Ovary (tissue), 10 donors: ENCODE measurements at places on chromosomes 7 and 10. TPM values are rescaled to one million over a fixed set of nuclear protein-coding genes. Genes with fewer than 3 reads are reported as not detected.

- peaks cover 5% of the 10 kb centered on the region for H3K4me1 ChIP-seq
- no peaks in the 10 kb centered on the region for H3K36me3 ChIP-seq
- no peak overlapping the region for H3K4me3 ChIP-seq
- H3K27ac ChIP-seq = no peak overlapping the region
- DNase-seq = no peak
- H3K27me3 ChIP-seq = no peaks in the 10 kb centered on the region
Measured at GRCh38 chr7:92699560-92699959, 109.4 kb upstream of the FAM133B start.

DNA sequence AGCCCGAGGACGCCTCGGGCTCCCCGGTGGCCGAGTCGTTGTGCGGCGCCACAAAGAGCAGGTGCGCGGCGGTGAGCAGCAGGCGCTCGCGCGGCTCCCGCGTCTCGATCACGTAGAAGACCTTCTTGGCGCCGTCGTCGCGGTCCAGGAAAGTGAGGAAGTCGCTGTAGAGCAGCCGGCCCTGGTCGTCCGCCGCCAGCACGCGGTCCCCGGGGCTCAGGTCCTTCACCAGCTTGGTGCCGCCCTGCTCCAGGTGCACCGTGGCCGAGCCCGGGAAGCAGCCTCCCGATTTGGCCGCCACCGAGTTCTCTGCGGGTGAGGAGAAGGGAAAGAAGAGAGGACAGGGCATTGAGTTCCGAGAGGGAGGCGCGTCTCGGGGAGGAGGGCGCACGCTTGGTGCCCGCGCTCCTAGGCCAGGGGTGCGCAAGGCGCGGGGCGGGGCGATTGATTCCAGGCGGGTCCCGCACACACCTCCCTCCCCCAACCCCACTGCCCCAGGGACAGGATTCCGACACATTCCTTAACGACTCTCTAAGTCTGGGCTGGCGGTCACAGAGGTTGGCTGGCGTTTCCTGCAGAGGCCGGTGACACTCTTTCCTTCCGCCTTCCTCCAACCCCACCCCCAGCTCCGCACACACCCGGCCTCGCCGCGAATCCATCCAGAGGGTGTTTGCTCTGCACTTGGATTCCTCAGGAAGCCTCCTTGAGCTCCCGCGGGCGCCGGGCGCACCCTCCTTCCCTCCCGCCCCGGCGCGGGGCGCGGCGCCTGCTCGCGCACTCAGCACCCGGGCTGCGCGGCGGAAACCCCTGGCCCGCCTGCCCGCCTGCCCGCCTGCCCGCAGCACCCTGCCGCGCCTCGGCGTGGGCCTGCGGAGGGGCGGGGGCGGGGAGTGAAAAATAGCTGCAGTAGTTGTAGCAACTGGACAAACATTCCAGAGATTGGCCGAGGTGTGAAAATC lies 8.6 kb downstream of the SHH start:
- no peak for DNase-seq
- H3K4me1 ChIP-seq = peaks cover 2% of the 10 kb centered on the region
- peaks cover 5% of the 10 kb centered on the region for H3K27me3 ChIP-seq
- no peaks in the 10 kb centered on the region for H3K36me3 ChIP-seq
- H3K27ac ChIP-seq = no peak overlapping the region

LRMDA gene
- total RNA-seq = 28.3 TPM

GRCh38 chr7:21377545-21377944 lies 50.3 kb upstream of the SP4 start:
- no peak for DNase-seq
- H3K4me3 ChIP-seq = no peak overlapping the region
- H3K36me3 ChIP-seq = no peaks in the 10 kb centered on the region
- H3K27me3 ChIP-seq = no peaks in the 10 kb centered on the region

DNA sequence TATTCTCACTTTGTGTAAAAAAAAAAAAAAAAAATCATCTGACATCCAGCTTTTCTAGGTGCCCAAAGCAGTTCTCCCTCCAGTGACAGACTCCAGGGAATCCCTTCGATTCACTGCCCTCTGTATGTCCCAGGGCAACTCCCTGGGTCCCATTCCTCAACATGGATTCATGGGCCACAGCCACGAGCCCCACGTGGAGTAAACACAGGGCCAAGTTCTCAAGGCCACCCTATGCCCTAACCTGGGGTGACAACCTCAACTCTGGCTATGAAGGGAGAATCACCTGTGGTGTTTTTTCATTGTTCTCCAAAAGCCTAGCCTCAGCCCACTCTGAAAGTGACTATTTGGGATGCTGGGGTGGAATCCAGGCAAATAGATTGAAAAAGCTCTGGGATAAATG lies 3.4 kb downstream of the BNIP3 start:
- DNase-seq = no peak
- H3K27me3 ChIP-seq = no peaks in the 10 kb centered on the region
- no peaks in the 10 kb centered on the region for H3K36me3 ChIP-seq
- H3K4me1 ChIP-seq = peaks cover 10% of the 10 kb centered on the region

DNA sequence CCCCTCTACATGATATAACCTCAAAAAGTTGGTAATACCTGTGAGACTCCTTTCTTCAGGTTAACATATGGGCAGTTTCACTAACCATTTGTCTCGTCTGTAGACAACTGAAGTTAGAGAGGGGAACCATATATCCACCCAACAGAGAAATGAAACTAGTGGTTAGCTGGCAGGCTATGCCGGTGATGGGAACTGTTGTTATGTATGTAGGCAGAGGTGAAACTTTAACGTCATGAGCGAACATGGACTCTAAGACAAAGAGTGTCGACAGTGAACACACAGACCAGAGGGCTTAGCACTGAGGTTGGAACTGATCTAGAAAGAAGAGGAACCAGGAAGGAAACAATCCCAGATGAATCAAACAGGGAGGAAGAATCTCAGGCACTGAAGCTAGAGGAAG lies 112.4 kb downstream of the ELMO1 start:
- no peaks in the 10 kb centered on the region for H3K36me3 ChIP-seq
- H3K27ac ChIP-seq = no peak overlapping the region
- no peak overlapping the region for H3K4me3 ChIP-seq
